Kidney (tissue), 22 donors: ENCODE measurements at places on chromosomes 6 and 20.

GRCh38 chr20:56627122-56628014 is 1.7 kb upstream of the TFAP2C start:
- DNase-seq, result peak; percentile 24

DNA sequence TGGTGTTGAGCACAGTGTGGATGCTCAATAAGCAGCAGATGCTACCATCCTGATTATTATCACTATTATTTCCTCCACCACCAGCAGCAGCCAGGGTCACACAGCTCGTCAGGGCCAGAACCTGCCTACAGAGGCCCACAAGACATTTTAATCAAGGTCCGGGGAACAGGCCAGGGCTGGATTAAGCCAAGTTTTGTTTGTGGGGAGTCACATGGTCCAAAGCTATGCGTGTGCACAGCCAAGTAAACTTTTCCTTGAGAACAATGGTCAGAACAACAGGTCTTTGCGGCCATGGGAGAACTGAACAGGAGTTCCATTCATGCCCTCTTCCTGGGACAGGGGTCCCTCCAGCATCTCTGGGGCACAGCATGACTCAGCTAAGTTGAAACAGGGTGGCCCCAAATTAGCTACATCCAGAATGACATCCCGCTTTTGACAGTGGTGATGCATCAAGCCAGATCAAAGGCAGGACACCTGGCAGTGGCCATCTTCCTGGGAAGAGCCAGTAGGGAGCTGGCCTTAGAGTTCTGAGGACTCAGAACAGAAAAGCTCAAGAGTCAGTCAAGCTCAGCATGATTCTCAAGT is 11.7 kb downstream of the SNTA1 start:
- no peak for DNase-seq

DNA sequence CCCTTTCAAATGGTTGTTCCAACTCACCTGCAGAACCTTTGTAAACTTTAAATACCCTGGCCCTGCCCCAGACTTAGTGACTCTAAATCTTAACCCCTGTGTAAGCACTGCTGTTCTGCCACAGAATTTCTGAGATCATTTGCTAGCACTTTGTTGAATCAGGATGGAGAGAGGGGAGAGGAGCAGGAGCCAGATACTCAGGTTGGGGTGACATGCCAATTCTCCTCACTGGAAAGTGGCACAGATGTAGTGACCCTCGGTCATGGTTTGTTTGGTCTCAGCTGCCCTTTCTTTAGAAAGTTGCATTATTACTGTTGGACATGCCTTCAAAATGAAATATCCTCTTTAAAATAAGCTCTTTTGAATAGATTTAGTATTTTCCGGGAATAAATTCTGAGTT is 168.0 kb downstream of the ZFAND3 start:
- DNase-seq, result no peak

DNA sequence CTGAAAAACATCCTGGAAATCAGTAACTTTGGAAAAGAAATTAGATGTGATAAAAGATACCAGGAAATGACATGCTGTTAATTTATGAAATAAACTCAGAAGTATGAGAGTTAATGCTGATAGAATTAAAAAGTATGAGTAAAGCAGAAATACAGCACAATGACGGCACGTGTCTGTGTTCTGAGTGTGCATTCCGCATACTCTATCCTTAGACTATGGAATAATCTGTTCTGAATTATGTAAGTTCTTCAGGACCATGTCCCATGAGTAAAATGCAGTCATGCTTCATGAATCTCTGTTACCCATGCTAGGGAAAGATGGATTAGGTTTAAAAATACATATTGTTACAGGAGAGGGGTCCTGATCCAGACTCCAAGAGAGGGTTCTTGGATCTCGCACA is 21.7 kb downstream of the HECA start:
- DNase-seq, result no peak

DNA sequence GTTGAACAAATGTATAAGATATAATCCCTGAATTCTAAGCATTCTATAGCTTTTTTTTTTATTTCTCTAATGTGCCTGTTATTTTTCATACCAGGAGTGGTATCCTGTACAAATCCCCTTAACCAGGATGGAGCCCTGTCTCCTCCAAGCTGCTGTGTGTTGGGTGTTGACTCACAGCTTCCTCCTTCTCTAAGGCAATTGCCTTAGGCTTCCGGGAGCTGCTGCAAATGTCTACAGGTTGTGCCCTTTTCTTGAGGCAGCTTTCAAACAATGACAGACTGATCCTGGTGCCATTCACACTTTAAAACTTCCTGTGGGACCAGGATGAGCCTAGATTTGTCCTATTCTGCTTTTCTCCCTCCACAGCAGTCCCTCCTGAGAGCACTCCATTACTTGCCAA is 173.2 kb downstream of the BTBD3 start:
- DNase-seq, result no peak

GRCh38 chr6:50724381-50725124 is 11.2 kb downstream of the TFAP2D start:
- no peak for DNase-seq

DNA sequence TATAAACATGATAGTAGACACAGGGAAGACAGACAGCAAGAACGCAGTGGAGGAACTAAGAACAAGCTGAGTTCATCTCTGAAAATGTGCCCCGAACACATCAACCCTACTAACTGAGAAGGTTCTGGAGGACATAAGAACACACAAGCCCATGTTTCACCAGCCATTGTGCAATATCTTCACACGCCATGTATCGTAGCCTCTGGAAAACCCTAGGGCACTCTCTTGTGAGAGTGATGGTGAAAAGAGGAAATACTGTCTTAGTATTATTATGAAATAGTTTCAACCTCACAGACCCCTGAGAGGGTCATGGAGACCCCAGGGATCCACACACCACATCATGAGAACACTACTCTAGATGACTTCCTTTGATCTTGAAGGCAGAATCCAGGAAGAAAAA is 26.1 kb upstream of the FOXF2 start:
- DNase-seq, result no peak

GRCh38 chr6:92810913-92811312 is 608.4 kb downstream of the EPHA7 start:
- DNase-seq, result peak; percentile 78

DNA sequence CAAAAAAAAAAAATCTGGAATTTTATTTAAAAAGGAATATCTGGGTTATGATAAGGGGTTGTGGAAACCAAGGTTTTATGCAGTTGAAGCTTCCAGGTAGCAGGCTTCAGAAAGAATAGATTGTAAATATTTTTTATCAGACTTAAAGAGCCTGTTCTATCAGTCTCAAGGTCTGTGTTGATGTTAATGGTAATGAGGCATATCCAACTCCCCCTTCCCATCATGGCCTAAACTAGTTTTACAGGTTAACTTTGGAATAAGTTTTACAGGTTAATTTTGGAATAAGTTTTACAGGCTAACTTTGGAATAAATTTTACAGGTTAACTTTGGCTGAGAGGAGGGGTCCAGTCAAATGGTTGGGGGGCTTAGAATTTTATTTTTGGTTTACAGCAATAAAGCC is 92.4 kb downstream of the CD24 start:
- DNase-seq, result no peak

DNA sequence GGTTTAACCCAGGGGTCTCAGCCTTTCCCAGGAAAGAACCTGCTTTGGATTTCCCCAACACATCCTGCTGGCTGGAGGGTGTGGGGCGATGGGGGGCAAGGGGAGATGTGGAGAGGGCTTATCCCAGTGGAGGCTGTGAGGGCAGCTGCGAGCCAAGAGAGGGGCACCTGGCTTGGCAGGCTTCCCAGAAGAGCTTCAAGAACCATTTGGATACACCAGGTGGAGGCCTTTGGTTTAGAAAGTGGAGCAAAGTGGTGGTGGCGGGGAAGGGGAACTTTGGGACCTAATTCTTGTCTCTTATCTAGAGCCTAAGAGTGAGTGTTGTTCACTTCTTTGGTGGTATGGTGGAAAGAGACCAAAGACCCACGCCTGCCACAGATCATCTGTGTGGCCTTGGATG is 12.4 kb downstream of the CD40 start:
- peak; percentile 51 for DNase-seq

DNA sequence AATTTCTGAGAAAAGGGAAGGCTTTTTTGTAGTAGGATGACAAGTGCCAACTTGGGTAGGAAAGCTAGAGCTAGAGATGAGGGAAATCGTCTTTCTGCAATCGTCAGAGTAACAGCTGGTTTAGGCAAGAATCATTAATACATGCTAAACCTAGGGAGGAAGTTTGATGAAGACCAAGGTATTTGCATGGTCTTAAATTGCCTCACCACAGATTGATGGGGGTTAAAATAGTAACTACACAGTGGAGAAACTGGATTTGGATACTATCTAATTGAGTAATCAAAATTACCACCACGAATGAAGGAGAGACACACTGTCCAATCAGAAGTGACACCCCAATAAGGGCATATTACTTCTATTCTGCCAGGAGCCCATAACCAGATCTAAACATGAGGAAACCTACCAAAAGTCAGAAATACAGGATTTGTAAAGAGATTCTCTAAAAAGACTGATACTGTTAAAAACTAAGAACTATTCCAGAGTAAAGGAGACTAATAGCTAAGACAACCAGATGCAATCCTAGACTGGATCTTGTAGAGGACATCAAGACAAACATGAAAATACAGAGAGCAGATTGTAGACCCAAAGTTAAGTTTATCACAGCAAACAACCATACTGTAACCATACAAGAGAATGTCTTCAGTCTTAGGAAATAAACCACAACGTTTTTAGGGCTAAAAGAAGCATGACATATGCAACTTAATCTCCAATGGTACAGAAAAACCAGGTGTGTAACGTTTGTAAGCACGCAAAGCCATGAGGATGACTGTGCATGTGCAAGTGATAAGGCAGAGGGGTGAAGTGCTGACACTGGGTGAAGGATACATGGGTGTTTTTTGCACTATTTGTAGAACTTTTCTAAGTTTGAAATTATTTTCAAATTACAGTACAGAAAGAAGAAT is 21.8 kb downstream of the SNX5 start:
- no peak for DNase-seq

DNA sequence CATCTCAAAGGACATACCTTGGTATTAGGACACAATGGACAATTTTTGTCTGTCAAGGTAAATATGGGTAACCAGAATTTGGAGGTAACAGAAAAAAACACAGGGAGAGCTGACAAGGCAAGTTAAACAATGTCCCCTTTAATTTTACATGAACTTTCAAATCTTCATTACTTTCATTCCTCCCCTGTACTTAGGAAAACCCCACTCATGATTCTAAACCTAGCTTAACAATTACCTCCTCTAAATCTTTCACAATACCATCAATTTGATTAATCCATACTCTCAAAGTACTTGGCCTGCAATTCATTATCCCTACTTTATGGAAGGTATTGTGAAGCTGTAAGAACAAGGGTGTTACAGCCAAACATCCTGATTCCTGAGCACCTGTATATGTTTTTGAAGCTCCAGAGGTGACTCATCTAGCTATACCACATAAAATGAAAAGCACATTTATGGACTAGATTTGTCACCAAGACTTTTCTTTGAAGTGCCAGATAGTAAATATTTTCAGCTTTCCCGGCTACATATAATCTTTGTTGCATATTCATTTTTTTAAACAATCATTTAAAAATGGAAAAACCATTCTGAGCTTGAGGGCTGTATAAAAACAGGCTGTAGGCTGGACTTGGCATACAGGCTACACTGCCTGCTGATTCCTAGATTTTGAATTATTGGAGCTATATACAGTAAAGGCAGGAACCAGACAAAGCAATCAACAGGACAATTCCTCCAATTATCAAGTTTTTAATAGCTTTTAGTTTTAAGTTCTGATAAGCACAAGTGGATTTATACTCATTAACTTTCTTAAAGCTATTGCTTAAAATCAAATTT is 22.9 kb downstream of the DEK start:
- DNase-seq, result no peak

DNA sequence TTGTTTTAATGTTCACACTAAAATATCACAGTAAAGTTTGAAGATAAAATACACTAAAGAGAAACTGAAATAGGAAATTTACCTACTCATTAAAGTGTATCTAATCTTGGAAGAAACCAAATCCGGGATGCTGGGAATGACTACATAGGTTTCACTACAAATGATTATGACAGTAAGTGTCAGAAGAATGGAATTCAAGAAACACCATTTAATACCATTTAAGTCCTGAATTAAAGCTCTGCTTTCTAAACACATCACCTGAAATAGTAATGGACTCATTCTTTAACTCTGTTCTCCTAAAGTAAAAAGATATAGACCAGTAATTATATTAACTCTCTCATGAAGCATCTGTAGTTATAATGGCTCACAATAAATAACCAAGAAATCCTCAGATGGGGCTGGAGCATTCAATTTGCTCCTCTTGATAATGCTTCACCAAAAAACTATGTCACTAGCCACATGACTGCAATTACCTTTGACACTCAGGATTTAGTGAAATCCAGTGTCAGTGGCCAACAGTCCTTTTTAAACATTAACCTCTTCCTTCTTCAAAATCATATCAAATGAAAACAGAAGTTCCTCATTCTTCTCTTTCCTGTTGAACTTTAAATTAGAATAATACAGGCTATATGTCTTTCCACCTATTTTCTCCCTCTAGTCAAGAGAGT is 41.4 kb downstream of the MAP7 start:
- DNase-seq, result no peak

DNA sequence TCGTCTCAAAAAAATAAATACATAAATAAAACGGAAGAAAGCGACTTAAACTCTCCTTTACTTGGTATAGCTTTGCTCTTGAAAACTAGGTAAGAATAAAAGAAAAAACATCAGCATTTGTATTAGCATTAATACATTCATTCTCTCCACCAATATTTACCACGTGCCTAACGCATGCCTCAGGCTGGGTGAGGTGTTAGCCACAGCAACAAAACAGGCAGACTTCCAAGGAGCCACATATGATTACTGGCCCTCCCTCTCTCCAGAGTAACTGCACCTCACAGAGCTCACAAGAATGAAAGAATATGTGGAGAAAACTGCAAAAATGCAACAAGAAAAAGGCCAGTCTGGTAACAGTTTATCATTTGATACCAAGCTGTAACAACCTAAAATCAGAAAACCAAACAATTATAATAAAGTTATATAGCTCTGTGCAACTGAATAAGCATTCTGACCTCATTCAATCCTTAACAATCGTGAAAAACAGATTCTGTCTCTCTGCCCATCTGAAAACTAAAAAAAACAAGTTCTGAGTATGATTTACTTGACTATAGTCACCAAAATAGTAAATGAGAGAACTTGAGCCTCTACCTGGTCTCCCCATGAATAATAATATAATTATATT is 5.2 kb downstream of the NAPB start:
- DNase-seq, result no peak

GRCh38 chr6:134020071-134020470 is 32.4 kb downstream of the SLC2A12 start:
- no peak for DNase-seq
